ENCODE measurements at places on chromosomes 12 and 14.
A peak's percentile ranks its signal among the peaks of the same experiment; 100 is the strongest.

DNA sequence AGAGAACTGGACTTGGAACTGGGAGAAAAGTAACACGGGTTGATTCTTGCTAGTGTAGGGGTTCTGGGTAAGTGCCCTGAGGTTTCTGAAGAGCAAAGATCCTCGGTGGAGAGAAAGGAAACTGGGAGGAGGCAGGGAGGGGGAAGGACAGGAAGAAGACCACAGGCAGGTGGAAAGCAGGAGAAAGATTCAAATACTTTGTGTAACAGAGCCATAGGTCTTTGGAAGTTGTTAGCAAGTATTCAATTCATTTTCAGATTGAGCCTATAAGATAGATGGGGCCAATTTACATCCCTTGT is 1.3 kb downstream of the PNP start:
- DNase-seq = no peak

GRCh38 chr14:100832311-100832960 is 6.5 kb downstream of the MEG3 start:
- no peak for DNase-seq

DNA sequence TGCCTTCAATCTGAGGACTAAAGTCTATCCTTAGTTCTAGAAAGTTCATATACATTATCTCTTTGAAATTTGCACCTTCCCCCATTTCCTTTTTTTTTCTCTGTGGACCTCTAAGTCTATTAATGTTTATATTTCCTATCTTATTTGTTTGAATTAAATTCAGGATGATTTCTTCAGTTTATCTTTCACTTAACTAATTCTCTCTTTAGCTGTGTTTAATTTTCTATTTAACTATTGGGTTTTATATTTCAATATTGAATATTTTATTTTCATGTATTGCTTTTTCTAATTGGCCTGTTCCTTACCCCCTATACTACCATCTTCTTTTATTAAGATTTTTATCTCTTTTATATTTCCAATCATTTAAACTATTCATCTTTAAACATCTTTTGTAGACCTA is 9.5 kb downstream of the PLEKHG3 start:
- no peak for DNase-seq

DNA sequence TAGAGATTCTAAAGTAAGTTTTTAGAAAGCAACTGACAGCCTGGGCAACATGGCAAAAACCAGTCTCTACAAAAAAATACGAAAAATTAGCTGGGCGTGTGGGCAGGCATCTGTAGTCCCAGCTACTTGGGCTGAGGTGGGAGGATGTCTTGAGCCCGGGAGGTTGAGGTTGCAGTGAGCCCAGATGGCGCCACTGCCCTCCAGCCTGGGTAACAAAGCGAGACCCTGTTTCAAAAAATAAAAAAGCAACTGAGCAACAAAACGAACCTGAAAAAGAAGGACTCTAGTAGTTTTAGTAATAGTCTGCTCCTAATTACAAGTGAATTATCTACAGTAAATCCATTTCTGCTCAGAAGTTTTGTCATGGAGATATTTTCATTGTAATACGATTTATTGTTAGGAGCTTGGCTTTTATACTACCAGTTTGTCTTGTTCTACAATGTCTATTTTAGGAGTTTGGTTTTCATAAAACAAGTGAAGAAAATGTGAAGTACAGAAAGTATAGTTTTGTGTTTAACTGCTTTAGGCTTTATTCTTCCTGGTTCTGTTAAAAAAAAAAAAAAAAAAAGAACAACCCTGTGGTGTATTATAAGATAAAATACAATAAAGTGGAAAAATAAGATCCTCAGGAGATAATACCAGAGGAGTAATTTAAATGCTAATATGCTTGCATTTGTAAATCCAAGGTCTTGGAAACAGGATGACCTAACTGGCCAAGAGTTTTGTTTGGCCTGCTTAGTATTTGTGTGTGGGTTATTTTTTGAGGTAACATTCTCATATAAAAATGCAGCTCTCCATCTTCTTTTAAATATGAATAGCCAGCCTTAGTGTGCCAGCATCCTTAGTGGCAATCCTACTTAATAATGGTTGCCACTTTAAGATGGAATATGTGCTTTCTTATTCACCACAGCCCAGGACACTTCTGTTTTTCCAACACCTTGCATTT is 2.8 kb downstream of the TMX1 start:
- no peak for DNase-seq

GRCh38 chr12:132450418-132451171 is 39.4 kb upstream of the FBRSL1 start:
- no peak for DNase-seq

DNA sequence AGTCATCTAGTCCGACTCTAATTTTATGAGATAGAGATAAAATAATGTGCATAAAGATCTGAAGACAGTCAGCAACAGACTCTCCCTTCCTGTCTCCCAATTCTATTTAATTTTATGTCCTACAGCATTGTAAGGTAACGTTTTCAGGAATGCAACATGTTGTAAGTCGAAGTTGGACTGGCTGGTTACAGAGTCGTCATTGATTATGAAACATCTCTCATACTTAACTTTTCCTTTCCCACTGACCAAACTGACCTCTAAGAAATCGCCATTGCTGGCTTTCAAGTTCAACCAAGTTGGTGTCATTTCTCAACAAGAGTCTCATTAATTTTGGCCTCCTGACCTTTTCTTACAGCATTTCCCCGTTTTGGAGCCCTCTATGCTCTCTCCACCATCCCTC is 4.9 kb upstream of the RIC8B start:
- DNase-seq = no peak

- no peak for DNase-seq
These were observed 4.9 kb upstream of the WASHC4 start for GRCh38 chr12:105102673-105103072.

DNA sequence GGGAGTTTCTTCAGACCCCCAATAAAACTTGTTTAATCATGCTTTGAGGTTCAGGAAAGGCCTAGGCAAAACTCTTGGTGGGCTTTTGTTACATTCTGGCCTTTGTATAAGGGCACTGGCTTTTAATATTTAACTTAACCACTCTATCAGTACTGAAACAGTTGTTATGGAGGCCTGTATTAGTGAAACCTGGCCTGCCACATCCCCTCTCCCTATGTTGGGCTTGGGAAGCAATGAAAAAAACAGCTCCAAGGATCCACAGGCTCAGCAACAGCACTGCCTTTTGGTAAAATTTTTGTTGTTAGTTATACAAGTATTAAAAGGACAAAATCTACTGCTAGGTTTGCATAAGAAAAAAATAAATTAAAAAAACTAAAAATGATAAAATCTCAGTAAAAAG is 10.7 kb downstream of the SOAT2 start:
- DNase-seq = no peak

GRCh38 chr12:120234643-120235368 is 30.7 kb downstream of the PXN start:
- DNase-seq = no peak

GRCh38 chr14:61965030-61965745 is 203.0 kb downstream of the SNAPC1 start:
- DNase-seq = no peak

GRCh38 chr12:94749890-94750289 is 99.5 kb upstream of the TMCC3 start:
- DNase-seq = no peak

- no peak for DNase-seq
These were observed 257.8 kb upstream of the BTG1 start for GRCh38 chr12:92403210-92404175.

- DNase-seq = no peak
These were observed 1.8 kb downstream of the DAD1 start for GRCh38 chr14:22587247-22587646.

GRCh38 chr14:73238424-73238852 is 1.1 kb downstream of the PAPLN start:
- no peak for DNase-seq

DNA sequence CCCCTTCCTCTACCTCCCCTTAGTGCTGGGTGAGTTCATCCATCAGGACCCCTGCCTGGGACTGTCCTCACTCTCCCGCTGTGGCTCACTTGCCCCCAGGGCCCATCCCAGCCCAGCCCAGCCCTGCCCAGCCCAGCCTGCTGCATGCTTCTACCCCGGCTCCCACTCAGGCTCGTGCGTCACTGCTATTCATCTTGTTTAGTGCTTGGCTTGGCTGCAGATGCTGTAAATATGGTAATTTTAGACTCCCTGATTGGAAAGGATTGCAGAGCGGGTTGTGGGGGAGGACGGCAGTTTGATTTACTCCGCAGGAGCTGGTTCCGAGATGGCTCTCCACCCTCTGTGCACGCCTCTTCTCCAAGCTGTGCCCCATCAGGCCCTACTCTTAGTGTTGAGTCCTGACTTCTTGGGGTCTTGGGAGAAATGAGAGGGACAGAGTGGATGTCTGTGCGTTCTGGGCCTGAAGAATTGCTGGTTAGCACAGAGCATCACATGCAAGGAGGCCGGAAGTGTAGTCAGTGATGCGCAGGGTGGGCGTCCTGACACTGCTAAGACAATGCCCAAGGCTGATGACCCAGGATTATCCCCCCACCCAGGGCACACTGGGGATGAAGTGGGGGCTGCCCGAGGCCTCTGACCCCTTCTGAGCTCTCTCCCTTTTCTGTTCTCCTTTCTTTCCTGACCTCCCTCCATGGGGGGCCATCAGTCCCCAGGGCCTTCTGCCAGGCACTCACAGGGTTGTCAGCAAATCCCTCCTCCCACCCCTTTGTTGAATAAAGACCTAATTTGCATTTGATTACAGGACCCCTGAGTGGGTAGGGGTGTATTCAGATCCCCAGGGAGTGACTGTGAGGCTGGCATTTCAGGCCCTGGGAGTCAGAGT is 244.4 kb downstream of the ZFP36L1 start:
- no peak for DNase-seq

- peak; percentile 45 for DNase-seq
These were observed 604 bp downstream of the EEA1 start for GRCh38 chr12:92928421-92928961.

DNA sequence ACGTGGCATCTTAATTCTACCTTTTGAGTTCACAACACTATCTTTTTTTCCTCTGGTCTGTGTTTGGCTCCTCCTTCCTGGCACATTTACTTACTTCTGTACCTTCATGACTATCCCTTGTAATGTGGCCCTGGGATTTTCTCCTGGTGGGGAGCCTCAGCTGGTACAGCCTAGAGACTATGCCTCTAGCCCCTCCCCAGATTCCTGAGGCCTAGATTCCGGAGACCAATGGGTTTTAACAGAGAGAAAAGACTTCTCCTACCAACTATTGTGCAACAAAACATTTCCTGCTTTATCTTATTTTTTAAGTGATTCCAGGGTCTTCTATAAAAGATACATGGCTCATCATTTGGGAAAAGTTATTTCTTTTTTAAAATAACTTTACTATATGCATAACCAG is 216.2 kb upstream of the KRR1 start:
- no peak for DNase-seq

DNA sequence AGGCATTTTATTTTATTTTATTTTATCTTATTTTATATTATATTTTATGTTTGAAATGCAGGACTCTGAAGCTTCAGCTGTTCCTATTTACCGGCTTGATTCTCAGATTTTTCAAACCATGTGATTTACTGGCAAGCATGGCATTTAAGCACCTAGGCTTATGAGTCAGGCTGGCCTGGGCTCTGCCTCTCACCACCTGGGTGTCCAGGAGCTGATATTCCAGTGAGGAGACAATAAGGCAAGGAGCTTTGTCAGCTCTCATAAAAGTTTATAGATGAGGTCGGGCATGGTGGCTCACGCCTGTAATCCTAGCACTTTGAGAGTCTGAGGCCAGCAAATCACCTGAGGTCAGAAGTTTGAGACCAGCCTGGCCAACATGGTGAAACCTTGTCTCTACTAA is 2.1 kb downstream of the DAO start:
- no peak for DNase-seq

- DNase-seq = no peak
These were observed 180.8 kb downstream of the ERC1 start for GRCh38 chr12:1171657-1172408.

- DNase-seq = no peak
These were observed 24.9 kb upstream of the BCDIN3D start for GRCh38 chr12:49867570-49868341.

DNA sequence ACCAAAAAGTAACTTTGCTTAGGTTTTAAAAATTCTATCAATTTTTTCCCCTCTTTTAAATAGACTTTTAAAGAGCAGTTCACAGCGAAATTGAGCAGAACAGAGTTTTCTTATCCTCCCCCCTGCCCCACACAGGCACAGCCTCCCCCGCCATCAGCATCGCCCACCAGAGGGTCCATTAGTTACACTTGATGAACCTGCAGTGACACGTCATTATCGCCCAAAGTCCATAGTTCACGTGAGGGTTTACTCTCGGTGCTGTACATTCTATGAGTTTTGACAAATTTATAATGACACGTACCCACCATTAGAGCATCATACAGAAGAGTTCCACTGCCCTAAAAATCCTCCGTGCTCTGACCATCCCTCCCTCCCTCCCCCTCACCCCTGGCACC is 58.4 kb downstream of the FZD10 start:
- no peak for DNase-seq

GRCh38 chr12:122067548-122067947 is 11.0 kb upstream of the MLXIP start:
- no peak for DNase-seq

- no peak for DNase-seq
These were observed 86.2 kb upstream of the MYL2 start for GRCh38 chr12:111006621-111007020.

DNA sequence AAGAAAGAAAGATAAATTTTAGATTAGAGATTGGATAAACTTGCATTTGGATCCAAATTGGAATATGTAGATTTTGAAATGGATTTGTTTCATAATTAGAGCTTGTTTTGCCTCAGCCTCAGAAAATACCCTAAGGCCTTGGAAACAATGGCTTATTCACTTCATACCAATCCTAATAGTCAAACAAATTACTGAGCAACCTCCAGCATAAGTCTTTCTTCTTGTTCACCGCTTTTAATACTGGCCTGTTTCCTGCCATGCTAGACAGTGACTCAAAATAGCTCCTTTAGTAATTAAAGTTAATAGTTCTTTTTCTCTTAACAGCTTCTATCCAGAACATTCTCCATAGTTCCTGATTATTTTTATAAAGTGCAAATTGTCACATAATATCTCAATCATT is 110.9 kb upstream of the DNM1L start:
- DNase-seq = no peak

- DNase-seq = no peak
These were observed 85.5 kb downstream of the CPSF2 start for GRCh38 chr14:92207012-92207927.

- no peak for DNase-seq
These were observed 31.7 kb downstream of the RTRAF start for GRCh38 chr14:52020866-52021717.

GRCh38 chr14:69994002-69994401 is 114.8 kb downstream of the SMOC1 start:
- no peak for DNase-seq

DNA sequence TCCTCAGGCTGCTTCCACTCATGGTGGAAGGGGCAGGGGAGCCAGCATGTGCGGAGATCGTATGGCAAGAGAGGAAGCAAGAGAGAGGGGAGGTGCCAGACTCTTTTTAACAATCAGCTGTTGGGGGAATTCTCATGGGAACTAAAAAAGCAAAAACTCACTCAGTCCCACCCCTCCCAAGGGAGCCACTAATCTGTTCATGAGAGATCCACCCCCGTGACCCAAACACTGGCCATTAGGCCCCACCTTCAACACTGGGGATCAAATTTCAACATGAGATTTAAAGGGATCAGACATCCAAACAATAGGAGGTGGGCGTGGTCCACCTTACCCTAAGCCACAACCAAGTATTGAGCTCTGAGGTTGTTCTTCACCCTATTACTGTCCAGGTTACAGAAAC is 375.1 kb downstream of the GRIN2B start:
- DNase-seq = no peak

Measured in stimulated activated CD4-positive, alpha-beta T cell treated with anti-CD3 and anti-CD28 coated beads, Interleukin-1b, Interleukin-23, amount 100 ng/mL, for 24 hours (primary cell).